IPS DF 6.9 (cell line): ENCODE measurements at places on chromosomes 3 and 15.

GRCh38 chr3:47380026-47380600 lies 708 bp upstream of the PTPN23 start:
- no peak for DNase-seq

DNA sequence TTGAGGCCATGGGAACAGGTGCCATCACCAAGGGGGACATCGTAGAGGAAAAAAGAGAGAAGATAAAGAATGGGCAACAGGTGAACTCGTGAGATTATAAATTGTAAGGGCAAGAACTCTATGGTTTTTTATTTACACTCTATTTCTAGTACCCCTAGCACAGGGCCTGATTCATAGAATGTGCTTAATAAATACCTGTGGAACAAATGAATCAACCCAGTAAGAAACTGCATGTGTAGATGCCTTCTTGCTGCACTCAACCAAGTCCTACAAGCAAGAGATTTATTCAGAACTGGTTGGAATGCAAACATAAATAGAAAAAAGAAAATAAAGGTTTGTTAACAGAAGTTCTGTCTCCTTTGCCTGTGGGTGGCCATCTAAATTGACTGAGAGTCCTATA lies 18.7 kb upstream of the KPNA1 start:
- DNase-seq: no peak

- DNase-seq: no peak
These were observed 73.2 kb downstream of the TBC1D2B start for GRCh38 chr15:78004222-78004727.

- DNase-seq: no peak
These were observed 313.4 kb upstream of the STT3B start for GRCh38 chr3:31219131-31219843.

- DNase-seq: no peak
These were observed 30.8 kb upstream of the SLC41A3 start for GRCh38 chr3:126114443-126115386.

DNA sequence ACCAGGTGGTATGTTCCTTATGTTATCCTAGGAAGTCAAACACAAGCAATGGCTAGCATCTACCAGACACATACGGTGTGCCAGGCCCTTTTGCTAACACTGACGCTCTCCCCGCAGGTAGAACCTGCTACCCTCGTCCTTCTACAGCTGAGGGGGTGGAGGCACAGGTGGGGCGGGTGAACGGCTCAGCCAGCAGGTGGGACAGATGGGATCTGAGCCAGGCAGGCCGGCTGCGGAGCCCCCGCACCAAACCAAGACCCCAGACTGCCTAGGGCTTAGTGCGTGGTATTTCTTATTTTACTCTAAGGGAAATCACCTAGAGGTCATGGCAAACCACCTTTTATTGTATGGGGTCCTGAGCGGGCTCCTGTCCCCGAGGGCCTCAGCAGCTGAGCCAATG lies 53.9 kb upstream of the PCSK6 start:
- no peak for DNase-seq

DNA sequence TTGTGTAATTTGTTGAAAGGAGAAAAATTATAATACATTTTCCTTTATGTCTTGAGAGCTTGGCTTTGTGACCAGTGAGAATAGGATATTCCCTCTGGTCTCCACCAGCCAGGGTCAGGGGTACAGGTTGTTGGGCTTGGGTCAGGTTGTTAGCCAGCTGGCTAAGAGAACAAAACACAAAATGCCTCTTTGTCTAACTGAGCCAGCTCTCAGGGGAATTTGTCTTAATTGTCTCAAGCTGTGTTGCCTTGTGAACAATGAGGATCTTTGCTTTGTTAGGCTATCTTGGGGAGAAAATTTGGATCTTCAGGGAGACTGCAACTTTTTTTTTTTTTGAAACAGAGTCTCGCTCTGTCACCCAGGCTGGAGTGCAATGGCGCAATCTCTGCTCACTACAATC lies 17.7 kb upstream of the GK5 start:
- no peak for DNase-seq

GRCh38 chr3:193269343-193270028 lies 28.5 kb downstream of the PLAAT1 start:
- no peak for DNase-seq

DNA sequence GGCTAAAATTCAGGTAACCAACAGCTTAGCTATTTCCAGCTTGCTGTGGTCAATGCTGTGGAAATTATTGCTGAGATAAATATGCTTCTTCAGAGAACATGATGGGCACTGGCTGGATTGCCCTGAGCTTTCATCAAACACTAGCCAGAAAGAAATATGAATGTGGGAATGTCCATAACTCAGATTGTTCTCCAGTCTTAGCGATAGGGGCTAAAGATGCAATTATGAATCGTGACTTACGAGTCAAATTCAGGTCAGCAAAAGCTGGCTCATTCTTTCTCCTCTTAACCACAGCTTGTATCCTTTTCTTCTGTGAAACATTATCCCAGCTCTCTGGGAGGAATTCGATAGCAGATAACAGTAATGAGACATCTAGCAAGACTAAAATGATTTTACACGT lies 307.6 kb downstream of the RYR3 start:
- no peak for DNase-seq

DNA sequence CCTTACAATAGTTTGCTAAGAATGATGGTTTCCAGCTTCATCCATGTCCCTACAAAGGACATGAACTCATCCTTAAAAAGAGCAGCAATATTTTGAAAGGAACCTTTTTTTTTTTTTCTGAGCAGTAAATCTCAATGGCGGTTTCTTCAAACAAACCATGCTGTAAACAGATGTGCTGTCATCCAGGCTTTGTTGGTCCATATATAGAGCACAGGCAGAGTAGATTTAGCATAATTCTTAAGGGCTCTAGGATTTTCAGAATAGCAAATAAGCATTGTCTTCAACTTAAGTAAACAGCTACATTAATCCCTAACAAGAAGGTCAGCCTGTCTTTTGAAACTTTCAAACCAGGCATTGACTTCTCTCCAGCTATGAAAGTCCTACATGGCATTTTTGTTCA lies 334.2 kb downstream of the SLC9A9 start:
- no peak for DNase-seq

- no peak for DNase-seq
These were observed 253.1 kb downstream of the CGGBP1 start for GRCh38 chr3:87805670-87806069.

DNA sequence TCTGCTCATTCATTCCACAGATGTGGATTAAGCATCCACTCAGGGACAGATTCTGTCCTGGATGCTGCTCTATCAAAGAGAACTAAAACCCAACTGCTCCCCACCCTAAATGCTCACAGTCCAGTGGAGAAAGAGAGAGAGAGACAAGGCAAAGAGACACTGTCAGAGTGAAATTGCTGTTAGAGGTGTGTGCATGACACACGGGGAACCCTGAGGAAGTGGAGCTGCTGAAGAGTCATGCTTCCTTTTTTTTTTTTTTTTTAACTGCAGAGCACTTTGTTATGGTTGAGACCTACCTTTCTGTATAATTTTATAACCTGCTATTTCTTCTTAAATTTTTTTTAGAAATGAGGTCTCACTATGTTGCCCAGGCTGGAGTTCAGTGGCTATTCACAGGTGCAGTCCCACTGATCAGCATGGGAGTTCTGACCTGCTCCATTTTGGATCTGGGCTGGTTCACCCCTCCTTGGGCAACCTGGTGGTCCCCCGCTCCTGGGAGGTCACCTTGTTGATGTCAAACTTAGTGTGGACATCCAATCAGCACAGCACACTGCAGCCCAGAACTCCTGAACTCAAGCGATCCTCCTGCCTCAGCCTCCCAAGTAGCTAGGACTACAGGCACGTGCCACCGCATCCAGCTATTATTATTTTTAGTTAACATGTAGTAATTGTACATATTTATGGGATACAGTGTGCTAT lies 18.2 kb upstream of the PSTPIP1 start:
- no peak for DNase-seq

- no peak for DNase-seq
These were observed 2.0 kb downstream of the FBLN2 start for GRCh38 chr3:13550791-13551360.

- DNase-seq: no peak
These were observed 159.8 kb upstream of the LMCD1 start for GRCh38 chr3:8341821-8342247.

- DNase-seq: no peak
These were observed 17.3 kb upstream of the SLC28A2 start for GRCh38 chr15:45234562-45235235.

DNA sequence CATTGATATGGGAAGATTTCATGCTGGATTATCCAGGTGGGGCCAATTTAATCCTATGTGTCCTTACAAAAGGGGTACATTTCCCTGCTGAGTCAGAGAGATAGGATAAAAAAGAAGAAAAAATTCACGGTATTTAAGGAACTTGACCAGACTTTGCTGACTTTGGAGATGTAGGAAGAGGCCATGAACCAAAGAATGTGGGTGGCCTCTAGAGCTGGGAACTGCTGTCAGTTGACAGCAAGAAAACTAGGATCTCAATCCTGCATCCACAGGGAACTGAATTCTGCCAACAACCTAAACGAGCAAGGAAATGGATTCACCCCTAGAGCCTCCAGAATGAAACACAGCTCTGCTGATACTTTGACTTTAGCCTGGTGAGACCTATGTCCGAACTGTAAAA lies 148.1 kb upstream of the SLC24A5 start:
- no peak for DNase-seq

DNA sequence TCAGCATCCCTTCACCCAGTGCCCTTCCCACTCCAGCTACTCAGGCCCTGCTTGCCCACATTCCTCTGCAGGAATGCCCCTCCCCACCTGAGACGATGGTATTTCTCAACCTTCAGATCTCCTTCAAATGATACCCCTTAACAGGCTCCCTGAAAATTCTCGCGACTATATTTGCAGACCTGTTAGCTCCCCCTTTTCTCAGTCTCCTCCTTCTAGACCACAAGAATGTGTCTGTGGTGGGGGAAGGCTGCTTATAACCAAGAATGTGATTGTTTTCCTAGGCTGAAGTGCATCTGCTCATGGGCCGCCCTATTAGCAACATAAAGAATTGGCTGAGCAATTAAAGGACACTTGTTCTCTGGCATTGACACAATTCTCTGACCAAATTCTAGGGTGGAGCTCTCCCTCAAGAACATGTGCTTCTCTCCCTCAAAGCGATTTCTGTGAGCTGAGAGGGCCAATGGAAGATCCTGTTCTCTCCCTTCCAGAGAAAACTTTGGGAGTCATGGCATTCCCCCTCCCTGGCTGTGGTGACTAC lies 19.1 kb upstream of the LIMD1 start:
- DNase-seq: no peak

DNA sequence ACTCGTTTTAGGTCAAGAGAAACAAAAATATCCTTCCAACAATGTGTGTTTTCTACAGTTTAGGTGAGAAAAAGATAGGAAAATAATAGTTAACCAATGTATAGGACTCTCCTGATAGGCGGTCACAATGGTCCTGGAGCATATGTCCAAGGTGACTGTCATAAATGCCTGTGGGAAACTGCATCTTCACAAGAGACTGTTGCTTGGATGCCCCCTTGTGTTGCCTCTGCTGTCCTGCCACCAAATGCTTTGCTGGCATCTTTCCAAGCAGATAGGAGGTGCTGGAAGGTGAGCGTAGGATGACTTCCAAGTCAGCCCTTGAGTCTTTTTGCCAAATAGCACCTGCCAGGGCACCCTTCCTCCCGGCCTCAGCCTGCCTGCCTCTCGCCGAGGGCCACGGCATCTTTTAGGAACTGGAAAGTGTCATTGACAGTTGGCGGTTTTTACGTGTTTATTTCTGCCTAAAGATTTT lies 24.1 kb upstream of the SACM1L start:
- peak; percentile 41 for DNase-seq

DNA sequence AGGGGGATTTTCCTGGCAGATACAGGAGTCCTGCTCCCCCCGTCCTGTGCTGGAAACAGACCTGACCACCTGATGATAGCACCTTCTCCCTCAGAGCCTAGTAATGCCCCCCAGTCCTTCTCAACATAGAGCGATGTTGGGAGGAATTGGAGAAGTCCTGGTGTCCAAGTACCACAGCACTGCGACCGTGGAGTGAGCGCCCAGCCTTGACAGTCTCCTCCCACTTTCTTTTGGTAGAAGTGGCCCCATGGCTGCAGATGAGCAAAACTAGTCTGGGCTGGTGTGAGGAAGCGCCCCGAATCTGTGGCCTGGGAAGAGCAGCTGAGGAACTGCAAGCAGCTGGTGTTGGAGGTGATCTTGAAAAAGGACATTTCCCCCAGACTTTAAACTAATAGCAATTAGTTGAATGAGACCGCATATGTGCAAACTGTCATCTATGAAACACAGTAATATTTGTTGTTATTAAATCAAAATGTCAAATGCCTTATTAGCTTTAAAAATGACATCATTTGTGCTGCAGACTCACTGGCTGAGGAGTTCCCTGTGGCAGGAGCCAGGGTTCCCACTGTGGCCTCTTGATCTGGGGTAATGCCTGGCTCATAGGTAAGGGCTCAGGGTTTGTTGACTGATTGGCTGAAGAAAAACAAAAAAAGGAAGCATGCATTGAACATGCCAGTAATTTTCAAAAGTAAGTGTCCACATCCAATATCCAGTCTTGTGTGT lies 121.8 kb downstream of the CACNA2D3 start:
- no peak for DNase-seq
